ENCODE measurements at places on chromosomes 13 and 19. TPM values are rescaled to one million over a fixed set of nuclear protein-coding genes. Genes with fewer than 3 reads are reported as not detected.
A peak's percentile ranks its signal among the peaks of the same experiment; 100 is the strongest.

Gene OCEL1
- 14.9 TPM for total RNA-seq

Gene ODAD3
- not detected for total RNA-seq

DNA sequence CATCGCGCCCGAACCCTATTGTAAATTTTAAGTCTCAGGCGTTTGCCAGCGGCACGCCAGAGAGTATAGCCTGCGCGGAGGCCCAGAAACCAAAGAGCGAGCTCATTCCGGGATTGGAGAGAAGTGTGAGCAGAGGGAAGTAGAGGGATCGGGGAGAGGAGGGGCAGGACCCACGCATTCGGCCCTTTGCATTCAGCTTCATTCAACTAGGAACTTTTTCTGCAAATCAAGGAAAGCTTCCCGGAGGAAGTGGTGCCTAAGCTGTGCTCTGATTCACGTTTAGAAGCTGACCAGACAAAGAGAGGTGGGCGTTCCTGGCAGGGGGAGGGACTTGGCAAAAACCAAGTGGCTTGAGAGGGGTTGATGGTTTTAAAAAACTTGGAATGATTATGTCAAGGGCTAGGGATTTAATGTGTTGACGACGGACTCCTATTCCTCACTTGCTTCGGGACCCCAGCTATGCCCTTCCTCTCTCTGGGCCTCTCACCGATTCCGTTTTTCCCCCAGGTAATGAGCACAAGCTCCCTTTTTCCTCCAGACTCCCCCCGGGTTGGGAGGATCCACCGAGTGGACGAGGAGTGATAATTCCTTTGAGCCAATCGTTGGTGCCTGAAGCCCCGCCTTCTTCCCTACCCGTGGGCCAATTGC is 811 bp upstream of the PRMT1 start:
- peaks cover 36% of the 10 kb centered on the region for H3K4me1 ChIP-seq
- H3K4me3 ChIP-seq = peak overlapping the region; percentile 100
- no peaks in the 10 kb centered on the region for H3K27me3 ChIP-seq
- peaks cover 2% of the 10 kb centered on the region for H3K36me3 ChIP-seq
- H3K27ac ChIP-seq = peak overlapping the region; percentile 99
- DNase-seq = no peak

DNA sequence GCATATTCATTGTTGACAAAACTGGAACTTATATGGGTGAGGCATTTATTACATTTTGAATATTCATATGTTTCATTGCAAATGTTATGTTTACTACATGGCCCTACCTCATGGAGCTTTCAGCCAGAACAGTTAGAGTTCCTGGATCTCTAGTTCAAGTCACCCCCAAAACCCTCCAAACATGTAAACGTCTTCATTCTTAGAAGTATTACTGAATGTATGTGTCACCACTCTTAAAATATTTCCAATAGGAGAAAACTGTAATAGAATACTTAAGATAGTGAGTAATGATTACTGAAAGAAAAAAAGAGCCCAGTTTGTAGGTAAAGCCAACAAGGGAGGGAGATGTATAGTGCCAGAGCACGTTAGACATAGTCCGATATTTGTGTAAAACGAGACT is 23.5 kb downstream of the URI1 start:
- peaks cover 61% of the 10 kb centered on the region for H3K4me1 ChIP-seq
- DNase-seq = no peak
- H3K36me3 ChIP-seq = no peaks in the 10 kb centered on the region
- no peaks in the 10 kb centered on the region for H3K27me3 ChIP-seq
- no peak overlapping the region for H3K4me3 ChIP-seq

DNA sequence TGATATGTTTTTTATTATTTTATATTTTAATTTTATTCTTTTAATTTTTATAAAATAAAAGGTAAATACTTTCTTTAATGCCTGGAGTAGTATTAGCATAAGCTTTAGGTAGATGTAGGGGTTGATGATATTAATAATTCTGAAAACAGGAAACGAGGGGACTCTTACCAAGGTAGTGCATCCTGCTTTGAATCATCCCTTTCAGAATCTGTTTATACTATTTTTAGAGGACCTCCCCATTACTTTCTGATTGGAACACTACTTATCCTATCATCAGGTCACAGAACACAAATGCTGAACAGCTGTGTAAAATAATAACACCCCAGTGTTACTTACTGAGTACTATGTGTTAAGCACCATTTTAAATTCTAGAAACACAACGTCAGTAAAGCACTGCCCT is 27.3 kb downstream of the COG6 start:
- peaks cover 3% of the 10 kb centered on the region for H3K4me1 ChIP-seq
- H3K4me3 ChIP-seq = no peak overlapping the region
- DNase-seq = no peak
- no peaks in the 10 kb centered on the region for H3K27me3 ChIP-seq
- H3K27ac ChIP-seq = no peak overlapping the region

- H3K4me1 ChIP-seq = no peaks in the 10 kb centered on the region
- H3K36me3 ChIP-seq = no peaks in the 10 kb centered on the region
- no peak for DNase-seq
- no peaks in the 10 kb centered on the region for H3K27me3 ChIP-seq
- H3K4me3 ChIP-seq = no peak overlapping the region
Measured at GRCh38 chr13:34412817-34413375, 529.2 kb upstream of the NBEA start.

DNA sequence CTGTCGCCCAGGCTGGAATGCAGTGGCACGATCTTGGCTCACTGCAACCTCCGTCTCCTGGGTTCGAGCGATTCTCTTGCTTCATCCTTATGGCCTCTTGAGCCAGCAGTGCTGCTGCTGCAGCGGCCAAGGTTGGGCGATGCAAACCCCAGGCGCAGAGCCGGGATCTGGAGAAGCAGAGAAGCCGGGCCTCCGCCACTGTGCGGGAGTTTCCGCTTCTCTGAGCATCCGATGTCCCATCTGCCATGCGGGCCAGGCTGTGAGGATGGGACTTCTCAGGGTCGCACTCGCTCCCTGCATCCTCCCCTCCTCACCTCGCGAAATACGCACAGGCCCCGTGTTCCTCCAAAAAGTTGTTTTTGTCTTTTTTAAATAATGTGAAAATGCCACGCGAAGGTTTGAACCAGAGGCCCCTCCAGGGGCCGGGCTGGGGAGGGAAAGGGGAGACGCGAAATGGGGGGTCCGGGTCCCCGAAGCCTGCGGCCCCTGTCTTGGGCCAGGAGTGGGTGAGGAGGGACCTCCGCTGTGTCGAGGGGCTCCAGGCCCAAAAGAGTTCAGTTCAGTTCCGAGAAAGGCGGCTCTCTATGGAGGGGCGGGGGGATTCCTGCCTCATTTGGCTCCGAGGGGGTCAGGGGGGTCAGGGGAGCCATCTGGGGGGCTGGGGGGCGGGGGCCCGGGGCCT is 15.9 kb downstream of the CYTH2 start:
- H3K27ac ChIP-seq = no peak overlapping the region
- no peak for DNase-seq
- no peak overlapping the region for H3K4me3 ChIP-seq

DNA sequence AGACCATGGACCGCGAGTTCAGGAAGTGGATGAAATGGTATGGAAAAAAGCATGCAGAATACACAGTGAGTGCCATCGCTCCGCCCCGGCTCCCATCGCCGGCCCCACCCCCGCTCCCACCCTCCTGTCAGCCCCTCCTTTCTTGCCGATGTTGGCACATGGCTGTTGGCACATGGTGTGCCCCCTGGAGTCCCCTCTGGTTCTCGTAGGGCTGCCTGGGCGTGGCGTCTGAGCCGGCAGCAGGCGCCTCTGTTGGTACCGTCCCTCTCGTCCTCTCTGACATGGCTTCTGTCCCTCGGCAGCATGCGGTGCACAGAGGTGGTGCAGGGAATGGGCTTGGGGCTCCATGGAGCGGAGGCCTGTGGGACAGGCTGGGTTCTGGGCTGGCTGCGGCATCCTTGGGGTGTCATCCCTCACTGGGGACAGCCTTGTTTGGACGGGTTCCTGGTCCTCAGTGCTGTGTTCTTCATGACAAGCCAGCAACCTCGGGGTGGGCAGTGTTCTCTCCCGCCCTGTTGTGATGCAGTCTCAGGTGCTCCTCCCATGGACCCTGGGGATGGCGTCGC is 30.9 kb downstream of the DOT1L start:
- no peak overlapping the region for H3K27ac ChIP-seq
- H3K36me3 ChIP-seq = no peaks in the 10 kb centered on the region
- H3K4me3 ChIP-seq = no peak overlapping the region
- DNase-seq = no peak

DNA sequence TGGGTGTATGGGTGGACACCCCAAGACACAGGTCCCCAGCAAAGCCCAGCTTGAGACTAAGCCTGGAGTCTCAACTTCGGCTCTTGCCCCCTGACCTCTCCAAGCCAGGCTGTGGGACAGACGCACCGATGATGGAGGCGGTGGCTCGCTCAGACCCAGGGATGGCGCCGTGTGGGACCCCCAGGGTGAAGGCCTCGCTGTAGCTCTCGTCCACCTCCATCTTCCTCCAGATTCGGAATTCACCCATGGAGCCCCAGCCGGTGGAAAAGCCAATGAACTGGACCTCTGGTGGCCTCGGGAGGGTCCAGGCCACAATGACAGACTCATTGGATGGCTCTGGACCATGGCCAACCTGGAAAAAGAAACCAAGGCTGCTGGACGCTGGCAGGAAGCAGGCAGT is 39.1 kb downstream of the F2RL3 start:
- no peaks in the 10 kb centered on the region for H3K4me1 ChIP-seq
- no peak overlapping the region for H3K4me3 ChIP-seq
- no peak for DNase-seq
- H3K27ac ChIP-seq = no peak overlapping the region
- H3K27me3 ChIP-seq = peaks cover 6% of the 10 kb centered on the region
